Left ventricle myocardium superior (tissue), 1 donor: ENCODE measurements at places on chromosomes 4 and X. TPM values are rescaled to one million over a fixed set of nuclear protein-coding genes. Genes with fewer than 3 reads are reported as not detected.

- no peak for DNase-seq
Measured at GRCh38 chrX:28595346-28595745, 8.1 kb downstream of the IL1RAPL1 start.

GRCh38 chr4:52983563-52984303 is 121.6 kb downstream of the RASL11B start:
- DNase-seq: no peak

- peak; percentile 56 for DNase-seq
Measured at GRCh38 chr4:1856943-1857699, 1.2 kb upstream of the LETM1 start.

DNA sequence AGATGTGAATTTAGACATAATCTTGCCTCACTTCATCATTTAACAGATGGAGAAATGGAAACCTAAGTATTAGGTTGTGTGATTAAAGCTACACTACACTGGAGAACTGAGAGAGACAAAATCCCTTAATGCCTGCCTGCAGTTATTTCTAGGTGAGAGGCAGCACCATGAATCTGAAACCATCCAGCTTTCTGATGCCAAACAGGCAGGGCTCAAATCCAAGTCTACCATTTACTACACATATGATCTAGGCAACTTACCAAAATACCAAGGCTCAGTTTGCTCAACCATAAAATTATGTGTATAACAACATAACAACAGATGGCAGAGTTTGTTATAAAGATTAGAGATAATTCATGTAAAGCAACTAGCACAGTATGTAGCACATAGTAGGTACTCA is 38.7 kb downstream of the GABRA4 start:
- no peak for DNase-seq

- DNase-seq: no peak
Measured at GRCh38 chr4:86595426-86595805, 1.3 kb downstream of the PTPN13 start.

- DNase-seq: no peak
Measured at GRCh38 chr4:7926822-7927221, 12.8 kb downstream of the AFAP1 start.

GRCh38 chr4:25823632-25824031 is 39.2 kb downstream of the SEL1L3 start:
- no peak for DNase-seq

- DNase-seq: no peak
Measured at GRCh38 chr4:61294936-61295335, 94.8 kb downstream of the ADGRL3 start.

DNA sequence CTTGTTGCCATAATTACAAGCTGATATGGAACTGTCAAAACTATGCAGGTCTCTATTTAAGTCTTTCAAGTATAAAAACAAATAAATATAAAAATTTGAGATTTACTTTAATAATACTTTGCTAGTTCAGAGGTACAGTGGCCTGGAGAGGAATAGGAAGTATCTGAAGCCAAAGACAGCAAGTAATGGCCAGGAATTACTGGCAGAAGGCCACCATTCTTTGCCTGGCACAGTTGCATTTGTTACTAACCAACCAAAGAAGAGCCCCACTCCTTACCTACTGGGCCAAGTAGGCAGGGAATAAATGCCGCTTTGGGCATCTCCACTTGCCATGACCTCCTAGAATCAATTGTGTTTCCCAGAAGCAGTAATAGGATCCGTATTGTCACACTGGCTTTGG is 13.8 kb upstream of the ADAMTS3 start:
- no peak for DNase-seq

The F9 gene
- not detected for total RNA-seq

The AREG gene
- total RNA-seq: 3.4 TPM

- DNase-seq: no peak
Measured at GRCh38 chrX:21959362-21960051, 19.0 kb downstream of the SMS start.

GRCh38 chrX:41314204-41314603 is 19.8 kb upstream of the DDX3X start:
- no peak for DNase-seq

- DNase-seq: peak; percentile 61
Measured at GRCh38 chr4:123986268-123986798, 589.7 kb downstream of the SPRY1 start.

The CNGA1 gene
- not detected for total RNA-seq

DNA sequence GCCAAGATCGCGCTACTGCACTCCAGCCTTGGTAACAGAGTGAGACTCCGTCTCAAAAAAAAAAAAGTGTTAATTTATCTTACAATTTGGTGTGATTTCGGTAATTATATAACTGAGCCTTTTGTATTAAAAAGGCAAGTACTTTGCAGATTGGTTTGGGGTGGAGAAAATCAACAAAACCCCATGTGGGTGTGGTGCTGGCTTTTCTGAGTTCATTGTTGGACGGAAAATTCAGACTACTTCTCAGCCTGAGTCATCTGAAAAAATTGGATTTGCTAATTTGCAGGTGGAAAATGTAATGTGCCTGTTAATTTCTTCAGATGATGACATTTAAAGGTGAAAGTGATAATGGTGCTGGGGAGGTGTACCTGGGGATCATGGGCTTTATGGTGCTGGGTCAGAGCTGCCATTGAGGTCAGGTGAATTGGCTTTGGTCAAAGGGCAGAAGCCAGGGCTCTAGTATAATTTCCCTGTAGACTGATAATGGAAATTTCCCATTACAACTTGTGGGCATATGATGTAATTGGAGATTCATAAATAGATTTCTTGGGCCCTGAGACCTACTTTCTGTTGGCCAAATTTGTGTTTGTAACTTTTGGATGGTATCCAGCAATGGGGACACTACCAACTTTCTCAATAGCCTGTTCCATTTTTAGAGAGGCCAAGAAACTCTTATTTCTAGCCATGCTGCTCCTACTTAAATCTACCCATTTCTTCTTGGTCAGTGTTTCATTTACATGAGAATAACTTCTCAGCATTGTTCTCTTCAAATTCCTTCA is 74.3 kb upstream of the TEX13D start:
- DNase-seq: no peak

DNA sequence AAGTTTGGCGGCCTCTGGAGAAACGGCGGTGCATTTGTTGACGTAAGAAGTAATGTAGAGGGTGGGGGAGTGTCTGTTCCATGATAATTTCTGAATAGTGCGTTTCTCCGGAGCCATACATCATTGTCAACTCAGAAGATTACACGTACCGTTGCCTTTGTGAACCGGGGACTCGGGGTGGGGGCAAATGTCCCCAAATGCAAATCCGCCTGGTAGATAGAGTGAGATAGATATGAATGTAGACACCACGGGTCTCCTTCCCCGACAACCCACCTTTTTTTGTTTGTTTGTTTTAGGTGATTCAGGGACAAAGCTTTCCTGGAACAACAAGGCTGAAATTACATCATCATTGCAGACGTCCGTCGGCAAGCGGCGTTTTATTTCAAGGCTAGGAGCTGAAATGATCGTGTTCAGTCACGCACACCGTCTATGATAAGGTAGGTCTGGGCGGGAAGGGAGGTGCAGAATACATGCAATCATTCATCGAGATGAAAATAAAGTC is 96.0 kb upstream of the PPP2R3B start:
- DNase-seq: no peak

The HTN1 gene
- not detected for total RNA-seq

The KLHL4 gene
- 0.92 TPM for total RNA-seq
